ENCODE measurements at places on chromosomes 12 and 14. TPM values are rescaled to one million over a fixed set of nuclear protein-coding genes. Genes with fewer than 3 reads are reported as not detected.
A peak's percentile ranks its signal among the peaks of the same experiment; 100 is the strongest.

The FRMD6 gene
- 6.5 TPM for total RNA-seq

DNA sequence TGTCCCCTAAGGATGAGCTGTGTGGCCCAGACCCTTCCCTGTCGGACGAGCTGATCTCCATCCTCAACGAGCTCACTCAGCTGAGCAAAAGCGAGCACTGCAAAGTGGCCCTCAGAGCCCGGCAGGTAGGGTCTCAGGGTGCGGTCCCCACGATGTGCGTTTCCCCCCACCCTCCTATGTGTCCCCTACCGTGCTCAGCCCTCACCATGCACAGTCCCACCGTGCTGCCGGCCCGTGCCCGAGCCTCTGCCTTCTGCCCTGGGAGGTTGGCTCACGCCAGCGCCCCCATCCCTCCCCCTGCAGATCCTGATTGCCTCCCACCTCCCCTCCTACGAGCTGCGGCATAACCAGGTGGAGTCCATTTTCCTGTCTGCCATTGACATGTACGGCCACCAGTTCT is 86.6 kb downstream of the FOXN4 start:
- DNase-seq, result no peak

DNA sequence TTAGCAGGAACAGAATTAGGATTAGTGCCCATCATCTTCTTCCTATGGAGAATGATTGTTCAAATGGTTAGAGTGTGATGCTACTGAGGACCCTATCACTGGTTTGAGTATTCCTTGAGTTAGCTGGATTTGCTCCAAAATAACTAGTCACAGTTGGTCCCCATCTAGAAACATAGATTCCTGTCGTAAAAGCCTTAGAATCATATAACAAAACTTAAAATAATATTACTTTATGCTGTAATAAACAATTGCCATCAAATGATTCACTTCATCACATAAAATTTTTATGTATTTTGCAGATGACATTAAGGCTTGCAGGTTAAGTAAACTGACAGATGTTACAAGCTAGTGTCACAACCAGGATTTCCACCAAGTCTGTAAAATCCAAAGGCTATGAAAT is 209.8 kb downstream of the CCER1 start:
- no peak for DNase-seq

DNA sequence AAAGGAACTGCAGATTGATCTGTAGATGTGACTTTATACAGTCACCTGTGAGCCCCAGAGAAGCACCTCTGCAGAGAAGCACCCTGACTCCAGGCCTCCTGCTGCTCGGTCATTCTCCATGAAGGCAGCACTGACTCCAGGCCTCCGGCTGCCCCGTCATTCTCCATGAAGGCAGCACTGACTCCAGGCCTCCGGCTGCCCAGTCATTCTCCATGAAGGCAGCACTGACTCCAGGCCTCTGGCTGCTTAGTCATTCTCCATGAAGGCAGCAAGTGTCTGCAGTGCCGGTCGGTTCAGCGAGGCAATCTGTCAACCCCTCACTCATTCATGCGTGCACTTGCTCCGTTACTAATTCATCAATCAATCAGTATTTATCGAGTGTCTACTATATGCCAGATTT is 160.3 kb downstream of the PIWIL1 start:
- no peak for DNase-seq

The FGF6 gene
- not detected for total RNA-seq

GRCh38 chr14:95319312-95320077 is at the start of gene CLMN:
CLMN (minus strand) TSS chr14:95319908; CDS start chr14:95319792, 116 bp downstream.
- no peak for DNase-seq

GRCh38 chr14:54564868-54565784 is 1.8 kb upstream of the SAMD4A start:
- DNase-seq, result peak; percentile 78

GRCh38 chr14:52346778-52347177 is 32.7 kb downstream of the PTGER2 start:
- no peak for DNase-seq

- DNase-seq, result no peak
Observed at GRCh38 chr12:13097491-13098011, 5.9 kb downstream of the GSG1 start.

GRCh38 chr14:29587046-29587445 is 340.6 kb downstream of the PRKD1 start:
- DNase-seq, result no peak

DNA sequence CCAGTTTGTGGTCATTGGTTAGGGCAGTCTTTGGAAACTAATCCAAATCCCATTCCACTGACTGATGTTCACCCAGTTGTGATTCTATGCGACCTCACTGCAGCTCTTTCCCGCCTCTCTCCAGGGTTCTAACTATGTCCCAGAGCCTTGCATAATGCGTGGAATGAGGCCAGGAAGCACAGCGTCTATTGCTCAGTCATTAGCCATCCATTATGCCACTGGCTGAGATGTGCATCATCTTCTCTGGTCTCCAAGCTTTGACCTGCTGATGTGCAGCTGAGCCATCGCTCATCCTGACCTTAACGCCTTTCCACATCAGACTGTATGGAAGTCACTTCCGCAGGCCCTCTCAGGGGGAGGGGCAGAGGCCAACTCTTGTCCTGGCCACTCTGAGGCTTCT is 115.4 kb upstream of the VRK1 start:
- DNase-seq, result no peak

GRCh38 chr14:32513571-32514009 is 184.5 kb downstream of the AKAP6 start:
- DNase-seq, result no peak

The PROX2 gene
- total RNA-seq, result 0.23 TPM

DNA sequence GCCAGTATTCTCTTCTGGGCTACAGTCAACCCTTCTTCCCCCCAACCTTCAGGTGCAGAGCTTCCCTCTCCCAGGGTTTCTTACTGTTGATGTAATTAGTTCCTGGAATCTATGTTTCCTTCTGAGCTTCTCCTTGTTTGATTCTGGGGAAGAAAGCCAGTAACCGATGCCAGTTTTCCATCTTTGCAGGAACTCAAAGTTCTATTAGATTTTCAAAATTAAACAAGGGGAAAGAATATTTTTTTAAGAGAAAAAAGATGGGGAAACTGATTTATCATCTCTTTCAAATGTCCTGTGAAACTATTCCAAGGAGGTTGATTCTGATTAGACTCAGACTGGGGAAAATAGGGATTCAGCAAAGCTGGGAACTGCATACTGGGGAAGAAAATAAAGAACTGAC is 17.9 kb upstream of the FAM234B start:
- no peak for DNase-seq

DNA sequence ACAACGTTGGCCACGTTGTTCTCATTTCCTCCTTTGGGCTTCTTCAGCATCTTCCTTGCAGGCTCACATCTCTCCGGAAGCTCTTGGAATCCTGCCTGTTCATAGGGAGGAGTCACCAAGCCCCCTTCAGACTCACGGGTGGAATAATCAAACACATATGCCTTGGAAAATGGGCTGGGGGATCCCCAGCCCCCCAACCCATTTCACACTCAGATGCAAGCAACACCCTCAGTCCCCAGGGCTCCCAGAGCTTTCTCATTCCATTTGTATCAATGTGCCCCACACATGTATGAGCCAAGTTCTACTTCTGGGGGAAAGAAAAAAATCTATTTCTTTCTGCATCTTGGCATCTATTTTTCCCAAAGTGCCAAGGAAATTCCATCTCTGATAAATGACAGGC is 33.1 kb downstream of the WSCD2 start:
- DNase-seq, result no peak

The ARHGAP9 gene
- 151 TPM for total RNA-seq

GRCh38 chr12:83958997-83959396 is 953.6 kb downstream of the SLC6A15 start:
- no peak for DNase-seq

The KRT7 gene
- 0.36 TPM for total RNA-seq

DNA sequence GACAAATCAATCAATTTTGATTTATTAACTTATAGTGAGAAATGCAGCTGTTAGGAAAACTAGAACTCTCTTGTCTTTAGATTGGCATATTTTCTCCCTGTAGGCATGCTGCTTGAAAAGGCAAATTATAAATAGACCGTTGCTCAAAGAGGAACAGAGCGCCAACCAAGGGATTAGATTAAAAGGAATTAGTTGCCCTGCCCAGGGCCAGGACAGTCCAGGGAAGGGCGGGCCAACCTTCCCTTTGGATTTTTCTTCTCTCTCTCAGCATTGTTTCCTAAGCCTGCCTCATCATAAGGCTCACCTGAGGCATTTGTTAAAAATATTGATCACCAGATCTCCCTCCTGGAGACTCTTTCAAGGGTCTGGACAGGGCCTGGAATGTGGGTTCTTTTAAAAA is 8.6 kb downstream of the CIPC start:
- DNase-seq, result no peak

DNA sequence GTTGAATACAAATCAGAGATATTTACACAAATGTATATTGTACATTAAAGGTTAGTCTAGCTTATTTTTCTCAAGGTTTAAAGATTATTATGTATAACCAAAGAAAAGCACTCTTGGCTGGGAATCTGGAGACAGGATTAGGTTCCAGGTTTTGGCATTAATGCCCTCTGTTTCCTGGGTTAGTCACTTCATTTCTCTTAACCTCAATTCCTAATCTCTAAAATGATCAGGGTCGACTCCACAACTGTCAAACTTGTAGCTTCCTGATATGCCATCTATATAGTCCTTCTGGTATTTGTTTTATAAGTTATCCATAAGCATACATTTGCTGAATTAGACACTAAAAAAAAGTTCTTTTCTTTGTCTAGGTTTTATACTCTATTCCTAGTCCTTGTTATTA is 2.6 kb downstream of the ITPR2 start:
- no peak for DNase-seq

DNA sequence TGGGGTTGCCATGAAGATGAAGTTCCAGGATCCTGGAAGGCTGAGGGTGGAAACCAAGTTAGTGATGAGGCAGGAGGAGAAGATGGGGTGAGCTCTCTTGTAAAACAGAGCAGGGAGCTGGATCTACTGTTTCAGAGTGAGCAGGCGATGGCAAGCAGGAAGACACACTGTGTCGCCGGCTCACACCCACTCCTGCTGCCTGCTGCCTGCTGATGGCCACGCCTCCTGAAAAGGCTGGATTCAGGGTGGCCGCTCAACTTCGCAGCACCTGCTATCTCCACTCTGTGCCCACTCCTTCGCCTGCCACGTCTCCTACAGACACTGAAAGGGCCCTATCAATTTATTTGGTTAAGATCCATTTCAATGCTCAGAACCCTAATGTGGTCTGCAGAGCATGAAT is 96.1 kb downstream of the RBM19 start:
- DNase-seq, result no peak

GRCh38 chr12:15446807-15447206 is 124.5 kb downstream of the PTPRO start:
- DNase-seq, result no peak

The NPFF gene
- not detected for total RNA-seq

The RPGRIP1 gene
- total RNA-seq, result not detected

- no peak for DNase-seq
Observed at GRCh38 chr14:60677701-60678100, 28.4 kb upstream of the SIX1 start.

GRCh38 chr12:7695566-7696197 is at the start of gene GDF3:
GDF3 (minus strand) TSS chr12:7695775; CDS start chr12:7695728, 47 bp downstream.
- DNase-seq, result no peak

DNA sequence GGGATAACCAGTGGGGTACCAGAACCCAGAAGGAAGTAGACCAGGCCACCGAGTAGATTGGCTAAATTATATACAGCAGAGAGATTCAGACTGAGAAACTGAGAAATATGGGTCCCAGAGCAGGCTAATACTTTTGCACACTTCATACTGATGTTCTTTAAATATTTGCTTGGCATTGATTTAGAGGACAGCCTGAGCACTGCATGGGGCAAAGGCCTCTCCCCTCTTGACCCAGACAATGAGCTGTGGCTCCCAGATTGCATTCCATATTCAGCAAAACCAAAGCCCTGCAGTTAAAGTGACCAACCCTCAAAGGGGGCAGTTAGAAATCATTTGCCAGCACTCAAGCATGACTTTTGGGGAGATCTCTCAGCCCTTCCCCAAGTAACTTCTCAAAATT is 279.2 kb downstream of the SUDS3 start:
- DNase-seq, result no peak

DNA sequence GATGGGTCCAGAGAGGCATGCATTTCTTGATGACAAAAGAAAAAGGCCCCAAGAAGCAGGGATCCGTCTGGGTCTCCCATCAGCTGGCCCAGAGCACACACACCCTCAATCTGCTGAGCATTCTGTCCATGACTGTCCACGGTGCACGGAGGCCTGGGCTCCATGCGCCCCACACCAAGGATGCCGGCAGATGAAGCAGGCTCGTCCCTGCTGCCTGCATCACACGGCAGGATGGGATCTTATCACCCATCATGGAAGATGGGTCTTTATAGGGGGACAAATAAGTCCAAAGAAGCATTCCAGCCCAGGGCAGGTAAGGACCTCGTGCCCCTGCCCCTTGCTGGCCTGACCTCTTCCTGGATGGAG is 59.7 kb downstream of the PRIMA1 start:
- DNase-seq, result no peak

GRCh38 chr14:95164506-95164905 is 7.2 kb upstream of the DICER1 start:
- no peak for DNase-seq

The C14orf39 gene
- total RNA-seq, result not detected

GRCh38 chr12:12788131-12788530 is 2.7 kb downstream of the APOLD1 start:
- no peak for DNase-seq

DNA sequence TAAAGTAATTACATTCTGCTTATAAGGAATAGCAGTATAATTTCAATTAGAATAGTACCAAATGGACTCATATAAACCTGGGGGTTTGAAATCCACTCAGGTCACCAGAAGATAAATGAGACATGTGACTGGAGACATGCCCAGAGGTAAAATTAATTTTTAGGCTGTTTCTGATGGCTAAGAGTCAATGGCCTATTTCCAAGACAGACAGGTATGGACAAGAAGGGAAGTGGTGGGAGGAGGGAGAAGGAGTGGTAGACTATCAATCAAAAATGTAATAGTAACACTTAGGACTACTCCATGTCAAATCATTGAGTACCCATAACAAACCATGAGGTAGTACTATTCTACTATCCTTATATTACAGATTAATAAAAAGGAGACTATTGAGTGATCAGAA is 544.0 kb downstream of the GALC start:
- no peak for DNase-seq

GRCh38 chr12:123027726-123028445 is 47.4 kb downstream of the ARL6IP4 start:
- no peak for DNase-seq

DNA sequence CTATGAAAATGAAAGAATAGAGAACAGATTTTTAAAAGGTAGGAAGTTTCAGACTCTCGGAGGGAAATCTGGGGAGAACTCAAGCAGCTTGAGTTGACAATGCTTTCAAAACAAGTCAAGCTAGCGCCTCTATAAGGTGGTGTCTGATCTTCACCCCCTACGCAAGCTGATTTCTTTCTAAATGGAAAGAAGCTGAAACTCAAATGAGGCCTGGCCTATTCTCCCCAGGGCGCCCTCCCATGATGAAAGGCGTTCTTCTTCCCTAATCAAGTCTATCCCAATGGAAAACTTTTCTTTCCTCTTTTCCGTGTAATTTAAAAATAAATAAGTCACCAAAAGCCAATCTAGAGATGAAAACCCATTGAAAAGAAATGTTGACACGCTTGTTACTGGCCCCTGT is 20.6 kb downstream of the PTHLH start:
- no peak for DNase-seq

The E2F7 gene
- total RNA-seq, result 8.1 TPM

The BAZ2A gene
- total RNA-seq, result 92.0 TPM
